ENCODE measurements at places on chromosomes 16 and 17.

- no peak for DNase-seq
Measured at GRCh38 chr16:9607515-9608230, 516.2 kb downstream of the HAPSTR1 start.

- no peak for DNase-seq
Measured at GRCh38 chr17:67496286-67496685, 119.2 kb downstream of the PITPNC1 start.

DNA sequence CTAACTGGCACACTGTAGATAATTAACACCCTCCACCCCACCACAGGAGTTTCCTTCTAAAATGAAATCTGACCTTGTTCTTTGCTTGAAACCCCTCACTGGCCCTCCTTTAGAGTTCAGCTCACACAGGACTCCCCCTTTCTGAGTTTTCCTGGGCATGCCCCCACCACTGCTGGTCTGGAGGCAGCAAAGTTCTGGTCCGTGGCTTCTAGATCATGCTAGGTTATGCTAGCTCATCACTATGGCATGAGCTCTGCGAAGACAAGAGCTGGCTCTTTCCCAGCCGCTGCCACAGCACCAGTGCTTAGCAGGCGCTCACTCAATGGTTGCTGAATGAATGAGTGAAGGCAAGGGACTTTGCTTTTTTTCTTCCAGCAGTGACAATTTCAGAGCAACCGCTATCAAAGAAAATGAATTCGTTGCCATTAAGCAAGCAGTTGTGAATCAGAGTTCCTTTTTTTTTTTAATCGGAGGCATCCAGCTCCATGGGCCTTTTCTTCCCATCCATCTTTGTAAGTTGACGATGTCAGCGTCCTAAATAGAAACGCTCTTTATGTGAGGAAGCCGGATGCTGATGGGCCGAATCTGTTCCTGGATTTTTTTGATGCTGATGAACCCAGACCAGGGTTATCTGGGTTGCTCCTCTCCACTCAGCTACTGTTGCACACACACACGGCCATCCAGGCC lies 80.8 kb upstream of the NOL11 start:
- no peak for DNase-seq

DNA sequence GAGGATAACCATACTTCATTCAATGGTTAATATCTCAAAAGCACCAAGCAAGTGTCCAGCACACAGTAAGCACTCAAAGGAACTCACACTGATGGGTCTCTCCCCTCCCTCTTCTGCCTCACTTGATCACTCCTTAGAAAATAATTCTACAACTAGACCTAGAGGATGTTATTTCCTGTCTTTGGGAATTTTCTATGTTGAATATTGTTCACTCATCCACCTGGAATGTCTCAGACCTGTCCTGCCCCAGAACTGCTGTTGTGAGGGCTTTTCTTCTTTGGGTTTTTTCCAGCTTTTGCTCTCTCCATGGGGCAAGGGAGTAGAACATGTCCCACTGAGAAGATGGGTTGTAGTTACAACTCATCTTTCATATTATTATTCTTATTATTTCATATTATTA lies 25.3 kb downstream of the NXPH3 start:
- DNase-seq = no peak

GRCh38 chr16:2331199-2331930 lies 9.2 kb downstream of the ABCA3 start:
- DNase-seq = no peak
